Kidney (tissue), 22 donors: ENCODE measurements at places on chromosomes 16 and 17. TPM values are rescaled to one million over a fixed set of nuclear protein-coding genes. Genes with fewer than 3 reads are reported as not detected.

Gene SLC52A1
- polyA plus RNA-seq, result 0.90 TPM

Gene KRT33A
- polyA plus RNA-seq, result not detected

Gene SPATA2L
- polyA plus RNA-seq, result 12.6 TPM

Gene CFAP97D1
- not detected for polyA plus RNA-seq

Gene ASPA
- polyA plus RNA-seq, result 24.2 TPM

Gene SDK2
- 0.37 TPM for polyA plus RNA-seq
